ENCODE measurements at places on chromosomes 3 and 15.

GRCh38 chr3:194070634-194071409, 65.1 kb upstream of the HES1 start:
- peaks cover 60% of the 10 kb centered on the region for H3K27me3 ChIP-seq
- no peak overlapping the region for H3K27ac ChIP-seq
- DNase-seq, result peak; percentile 34
- H3K36me3 ChIP-seq, result no peaks in the 10 kb centered on the region
- no peaks in the 10 kb centered on the region for H3K4me1 ChIP-seq
- peak overlapping the region; percentile 68 for H3K4me3 ChIP-seq

DNA sequence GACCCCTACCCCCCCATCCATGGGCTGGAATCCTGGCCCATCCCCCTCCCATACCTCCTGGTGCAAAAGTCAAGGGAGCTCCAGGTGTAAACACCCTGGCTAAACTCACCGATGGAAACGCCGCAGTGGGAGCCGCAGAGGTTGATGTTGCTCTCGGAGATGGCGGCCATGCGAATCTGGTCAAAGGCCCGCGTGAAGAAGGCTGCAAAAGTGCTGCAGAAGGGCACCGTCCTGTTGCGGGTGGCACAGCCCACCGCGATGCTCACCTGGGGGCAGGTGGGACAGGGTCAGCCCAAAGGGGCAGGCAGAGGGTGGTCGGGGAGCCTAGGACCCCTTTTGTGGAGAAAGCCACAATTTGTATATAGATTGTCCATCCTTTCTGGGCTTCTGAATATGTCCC, 26.7 kb downstream of the TKT start:
- no peak overlapping the region for H3K27ac ChIP-seq
- no peaks in the 10 kb centered on the region for H3K4me1 ChIP-seq
- H3K4me3 ChIP-seq, result no peak overlapping the region

- peaks cover 44% of the 10 kb centered on the region for H3K4me1 ChIP-seq
- peaks cover 15% of the 10 kb centered on the region for H3K36me3 ChIP-seq
- no peak for DNase-seq
- H3K27me3 ChIP-seq, result no peaks in the 10 kb centered on the region
- no peak overlapping the region for H3K4me3 ChIP-seq
These were observed 39.8 kb downstream of the TSC22D2 start for GRCh38 chr3:150447631-150448465.

- H3K27me3 ChIP-seq, result peaks cover 12% of the 10 kb centered on the region
- no peaks in the 10 kb centered on the region for H3K4me1 ChIP-seq
- no peak overlapping the region for H3K27ac ChIP-seq
- DNase-seq, result no peak
- H3K36me3 ChIP-seq, result no peaks in the 10 kb centered on the region
These were observed 50.4 kb downstream of the COL6A5 start for GRCh38 chr3:130395916-130396315.

GRCh38 chr3:48413086-48413485, 16.8 kb downstream of the PLXNB1 start:
- DNase-seq, result no peak
- H3K36me3 ChIP-seq, result peaks cover 3% of the 10 kb centered on the region
- no peaks in the 10 kb centered on the region for H3K4me1 ChIP-seq
- H3K4me3 ChIP-seq, result no peak overlapping the region

DNA sequence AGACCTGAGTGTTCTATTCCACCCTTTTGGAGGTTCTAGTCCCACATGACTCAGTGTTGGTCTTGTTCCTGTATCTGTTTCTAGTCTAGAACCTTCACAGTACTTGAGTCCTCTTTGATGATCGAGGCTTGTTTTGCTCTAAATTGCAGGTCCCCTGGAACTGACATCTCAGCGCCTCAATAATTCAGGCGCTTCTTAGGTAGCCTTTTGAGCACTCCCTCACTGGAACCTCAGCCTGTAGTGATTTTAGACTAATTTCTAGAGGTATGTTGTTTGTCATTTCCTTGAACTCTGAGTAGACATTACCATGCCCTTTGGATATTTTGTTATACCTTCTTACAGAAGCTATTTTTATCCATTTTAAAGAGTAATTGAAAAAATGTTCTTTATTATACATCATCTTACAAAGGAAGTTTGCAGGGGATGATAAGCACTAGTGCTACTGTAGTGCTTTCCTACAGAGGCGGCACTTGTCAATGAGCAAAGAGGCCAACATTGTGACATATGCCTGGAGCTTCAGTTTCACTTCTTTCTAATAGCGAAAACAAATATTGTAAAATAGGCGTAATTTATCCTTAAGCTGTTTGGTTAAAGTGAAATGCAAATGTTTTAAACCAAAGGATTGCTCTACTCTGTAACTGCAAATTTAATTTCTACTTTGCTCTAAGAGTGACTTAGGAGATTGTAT, 75.7 kb downstream of the EFL1 start:
- H3K4me3 ChIP-seq, result no peak overlapping the region
- H3K27me3 ChIP-seq, result no peaks in the 10 kb centered on the region
- H3K4me1 ChIP-seq, result no peaks in the 10 kb centered on the region
- DNase-seq, result no peak
- H3K27ac ChIP-seq, result no peak overlapping the region

- DNase-seq, result no peak
- peaks cover 6% of the 10 kb centered on the region for H3K36me3 ChIP-seq
- peak overlapping the region; percentile 94 for H3K27ac ChIP-seq
These were observed 71.1 kb upstream of the XCR1 start for GRCh38 chr3:46098319-46098761.

DNA sequence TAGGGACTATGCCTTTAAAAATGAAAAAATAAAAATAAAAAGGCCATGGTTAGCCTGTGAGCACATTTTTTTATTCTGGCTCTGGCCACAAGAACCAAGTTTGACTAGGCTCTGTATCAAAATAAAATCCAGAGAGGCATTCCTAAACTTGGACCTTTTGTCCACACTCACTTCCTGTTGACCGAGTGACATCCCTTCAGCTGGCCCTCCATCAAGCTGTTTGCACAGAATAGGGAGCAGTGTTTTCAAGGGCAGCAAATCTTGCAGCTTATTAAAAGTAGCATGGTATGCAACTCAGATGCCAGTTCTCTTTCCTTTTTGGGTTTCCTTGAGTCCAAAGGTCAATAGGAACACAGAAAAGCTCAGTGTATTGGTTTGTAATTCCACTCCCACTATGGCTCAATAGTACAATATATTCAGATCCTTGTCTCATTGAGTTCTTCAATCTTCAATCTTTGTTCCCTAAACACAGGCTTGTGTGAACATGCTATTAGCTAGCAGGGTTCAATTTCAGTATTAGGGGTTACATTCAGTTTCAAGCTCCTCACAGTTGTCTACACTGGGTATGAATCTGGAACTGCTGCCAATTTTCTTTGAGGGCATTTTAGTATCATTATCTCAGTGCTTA, 244.5 kb downstream of the RBMS3 start:
- H3K4me1 ChIP-seq, result no peaks in the 10 kb centered on the region
- DNase-seq, result no peak
- H3K27ac ChIP-seq, result no peak overlapping the region
- H3K4me3 ChIP-seq, result no peak overlapping the region

- no peaks in the 10 kb centered on the region for H3K4me1 ChIP-seq
- H3K27me3 ChIP-seq, result no peaks in the 10 kb centered on the region
- no peak for DNase-seq
- no peak overlapping the region for H3K4me3 ChIP-seq
- H3K36me3 ChIP-seq, result no peaks in the 10 kb centered on the region
These were observed 161.0 kb upstream of the GBE1 start for GRCh38 chr3:81922404-81922803.
